ENCODE measurements at places on chromosomes 7 and 10.

DNA sequence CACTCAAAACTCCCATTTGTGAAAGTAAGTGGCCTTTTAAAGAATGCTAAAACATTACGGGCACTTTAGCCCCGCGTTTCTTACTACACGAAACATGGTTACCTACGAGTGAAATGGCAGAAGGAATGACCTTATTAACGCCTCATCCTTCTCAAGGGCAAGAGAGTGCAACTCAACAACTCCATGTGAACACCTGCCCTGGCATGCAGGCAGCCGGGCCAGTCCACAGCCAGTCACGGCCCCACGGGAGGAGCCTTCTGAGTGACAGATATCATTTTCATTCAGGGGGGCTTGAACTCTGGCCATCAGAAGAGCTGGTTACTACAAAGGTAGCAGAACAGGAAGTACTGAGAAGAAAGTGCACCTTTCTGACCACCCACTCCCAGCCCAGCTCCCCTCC lies 236.1 kb downstream of the PTPRN2 start:
- DNase-seq, result no peak

DNA sequence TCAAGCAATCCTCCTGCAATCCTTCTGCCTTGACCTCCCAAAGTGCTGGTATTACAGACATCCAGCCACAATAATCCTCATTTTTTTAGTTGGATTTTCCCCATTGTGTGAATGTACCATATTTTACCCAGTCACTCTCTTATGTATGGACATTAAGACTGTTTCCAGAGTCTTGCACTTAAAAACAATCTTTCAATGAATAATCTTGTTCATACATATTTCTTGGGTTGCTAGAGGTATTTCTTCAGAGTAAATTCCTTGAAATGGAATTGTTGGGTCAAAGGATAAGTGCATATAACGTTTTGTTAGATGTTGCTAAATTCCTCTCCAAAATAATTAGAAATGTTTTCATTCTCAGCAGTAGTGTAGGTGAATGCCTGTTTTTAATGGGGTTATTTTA lies 283.1 kb upstream of the KAT6B start:
- DNase-seq, result no peak

DNA sequence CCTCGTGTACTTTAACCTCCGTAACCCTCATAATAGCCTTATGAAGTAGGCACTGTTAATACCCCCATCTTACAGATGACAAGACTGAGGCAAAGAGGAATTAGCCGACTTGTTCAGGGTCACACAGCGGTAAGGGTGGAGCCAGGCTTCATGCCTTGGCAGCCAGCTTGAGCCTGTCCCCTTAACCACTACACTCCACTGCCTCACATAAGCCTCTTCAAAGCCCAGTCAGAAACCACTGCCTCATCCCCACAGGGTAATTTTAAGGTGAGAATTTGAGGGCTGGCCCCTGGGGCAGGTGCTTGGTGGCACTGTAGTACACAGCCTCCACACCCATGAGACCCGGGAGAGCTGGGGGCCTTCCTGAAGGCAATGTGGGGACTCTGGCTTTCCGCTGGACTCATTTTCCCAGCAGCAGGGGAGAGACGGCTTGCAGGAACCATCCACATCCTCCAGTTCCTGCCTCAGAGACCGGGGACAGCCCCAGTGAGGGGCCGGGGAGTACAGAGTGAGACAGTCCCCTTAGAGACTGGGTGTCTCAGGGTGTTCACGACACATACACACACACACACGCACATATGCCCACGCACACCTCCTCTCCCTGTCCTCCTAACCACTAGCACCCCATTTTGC lies 7.6 kb upstream of the C10orf105 start:
- DNase-seq, result no peak

DNA sequence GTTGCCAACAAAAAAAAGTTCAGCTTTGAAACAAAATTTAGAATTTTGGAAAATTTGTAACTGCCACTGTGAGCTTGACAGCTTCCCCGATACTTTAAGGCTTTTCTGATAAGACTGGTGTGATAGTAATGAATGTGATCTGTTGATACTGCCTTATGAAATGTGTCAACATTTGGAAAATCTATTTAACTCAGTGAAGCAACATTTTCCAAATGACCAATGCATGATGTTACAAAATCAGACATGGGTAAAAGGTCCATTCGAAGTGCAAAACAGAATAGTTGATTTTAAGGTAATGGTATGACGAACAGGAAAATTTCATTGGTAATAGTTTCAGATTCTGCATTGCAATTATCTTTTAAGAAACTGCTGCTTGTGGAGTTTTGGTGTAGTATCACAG lies 175.4 kb downstream of the SEM1 start:
- no peak for DNase-seq

DNA sequence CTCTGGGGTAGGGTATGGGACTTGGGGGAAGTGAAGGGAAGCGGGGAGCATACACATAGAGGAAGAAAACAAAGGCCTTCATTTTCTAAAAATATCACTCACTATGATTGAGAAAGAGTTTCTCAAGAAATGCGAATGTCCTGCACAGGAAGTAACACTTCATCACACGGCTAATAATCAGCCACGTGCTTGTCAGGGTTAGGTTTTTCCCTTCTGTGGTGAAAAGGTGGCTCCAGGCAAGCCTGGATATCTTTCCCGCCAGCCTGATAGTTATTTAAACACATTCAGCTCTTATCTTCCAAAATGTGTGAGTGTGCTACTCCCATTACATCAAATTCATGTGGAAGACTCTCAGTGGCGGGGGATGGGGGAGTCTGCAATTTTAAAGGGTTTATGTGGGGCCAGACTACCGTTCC lies 166.4 kb upstream of the ADO start:
- peak; percentile 27 for DNase-seq

DNA sequence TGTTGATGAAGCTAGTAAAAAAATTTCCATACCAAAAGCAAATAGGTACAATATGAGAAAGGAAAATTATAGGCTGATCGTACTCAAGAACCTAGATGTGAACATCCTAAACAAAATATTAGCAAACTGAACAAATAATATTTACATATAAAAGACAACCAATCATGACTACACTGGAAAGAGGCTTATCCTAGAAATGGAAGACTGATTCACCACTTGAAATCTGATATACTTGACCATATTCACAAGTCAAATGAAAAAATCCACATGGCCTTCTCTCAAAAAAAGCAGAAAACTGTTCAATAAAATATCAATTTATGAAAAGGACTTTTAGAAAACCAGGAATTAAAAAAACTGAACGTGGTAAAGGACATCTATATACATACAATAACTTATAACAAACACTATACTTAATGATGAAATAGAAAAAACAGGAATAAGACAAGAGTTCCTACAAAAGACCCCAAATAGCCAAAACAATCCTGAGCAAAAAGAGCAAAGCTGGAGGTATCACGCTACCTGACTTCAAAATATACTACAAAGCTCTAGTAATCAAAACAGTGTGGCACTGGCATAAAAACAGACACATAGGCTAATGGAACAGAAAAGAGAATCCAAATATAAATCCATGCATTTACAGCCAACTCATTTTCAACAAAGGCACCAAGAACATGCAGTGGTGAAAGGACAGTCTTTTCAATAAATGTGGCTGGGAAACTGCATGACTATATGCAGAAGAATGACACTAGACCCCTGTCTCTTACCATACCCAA lies 29.2 kb upstream of the FAM180A start:
- DNase-seq, result no peak

DNA sequence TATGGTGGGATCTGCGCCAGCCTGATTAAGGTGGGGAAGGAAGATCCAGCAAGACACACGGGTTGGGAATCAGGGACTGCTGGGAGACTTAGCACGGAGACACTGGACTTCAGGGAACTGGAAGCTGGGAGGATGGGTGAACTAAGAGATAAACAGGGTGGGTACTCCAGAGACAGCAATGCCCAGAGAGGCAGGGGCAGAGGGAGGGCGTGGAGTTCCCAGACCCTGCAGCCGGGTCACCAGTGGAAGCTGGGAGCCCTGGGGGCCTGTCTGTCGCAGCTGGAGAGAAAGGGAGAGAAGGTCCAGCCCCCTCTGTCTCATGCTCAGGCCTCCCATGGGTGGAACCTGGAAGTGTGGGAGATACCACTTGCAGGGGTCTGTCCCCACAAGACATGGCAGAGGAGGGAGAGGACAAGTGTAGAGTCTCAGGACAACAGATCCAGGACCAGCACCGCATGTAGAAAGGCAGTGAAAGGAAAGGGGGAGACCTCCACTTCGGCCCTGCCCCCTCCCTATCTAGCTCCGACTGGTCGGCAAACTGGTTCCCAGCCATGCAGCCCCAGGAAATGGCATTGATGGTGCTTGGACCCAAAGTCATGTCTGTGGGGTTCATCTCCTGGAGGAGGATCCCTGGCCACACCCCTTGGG lies 44.4 kb downstream of the AOC1 start:
- no peak for DNase-seq

DNA sequence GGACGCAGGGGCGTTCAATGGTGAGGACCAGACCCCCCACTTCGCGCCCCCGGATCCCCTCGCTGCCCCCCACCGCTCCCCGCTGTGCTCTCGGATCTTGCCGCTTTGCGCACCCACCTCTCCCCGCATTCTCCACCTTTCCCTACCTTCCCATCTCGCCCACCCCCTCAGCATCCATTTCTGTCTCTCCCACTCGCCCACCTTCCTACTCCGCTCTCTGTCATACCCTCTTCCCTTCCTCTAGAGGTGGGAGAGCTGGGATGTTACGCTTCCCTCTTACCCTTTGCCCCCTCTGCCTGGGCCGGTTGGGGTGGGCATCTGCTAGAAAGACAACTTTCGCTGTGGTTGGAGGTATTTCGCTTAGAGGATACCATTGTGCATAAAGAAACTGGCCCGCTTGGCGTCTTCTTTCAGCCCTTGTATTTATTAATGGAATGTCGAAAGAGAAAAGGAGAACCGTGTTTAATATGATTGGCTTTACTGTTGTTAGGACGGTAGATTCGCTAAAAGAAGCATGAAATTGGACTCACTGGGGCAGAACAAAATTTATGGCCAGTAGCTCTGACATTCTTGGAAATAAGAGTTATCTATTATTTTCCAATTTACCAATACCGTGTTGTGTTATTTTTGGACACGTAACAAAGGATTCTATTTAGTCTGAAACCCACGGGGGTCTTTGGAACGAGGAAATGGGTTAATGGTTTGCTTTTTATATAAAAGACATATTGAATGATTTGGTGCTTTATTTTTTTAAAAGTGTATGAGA lies 873 bp downstream of the PRKAR2B start:
- no peak for DNase-seq

- DNase-seq, result no peak
These were observed 11.3 kb upstream of the STMP1 start for GRCh38 chr7:135650831-135651573.

DNA sequence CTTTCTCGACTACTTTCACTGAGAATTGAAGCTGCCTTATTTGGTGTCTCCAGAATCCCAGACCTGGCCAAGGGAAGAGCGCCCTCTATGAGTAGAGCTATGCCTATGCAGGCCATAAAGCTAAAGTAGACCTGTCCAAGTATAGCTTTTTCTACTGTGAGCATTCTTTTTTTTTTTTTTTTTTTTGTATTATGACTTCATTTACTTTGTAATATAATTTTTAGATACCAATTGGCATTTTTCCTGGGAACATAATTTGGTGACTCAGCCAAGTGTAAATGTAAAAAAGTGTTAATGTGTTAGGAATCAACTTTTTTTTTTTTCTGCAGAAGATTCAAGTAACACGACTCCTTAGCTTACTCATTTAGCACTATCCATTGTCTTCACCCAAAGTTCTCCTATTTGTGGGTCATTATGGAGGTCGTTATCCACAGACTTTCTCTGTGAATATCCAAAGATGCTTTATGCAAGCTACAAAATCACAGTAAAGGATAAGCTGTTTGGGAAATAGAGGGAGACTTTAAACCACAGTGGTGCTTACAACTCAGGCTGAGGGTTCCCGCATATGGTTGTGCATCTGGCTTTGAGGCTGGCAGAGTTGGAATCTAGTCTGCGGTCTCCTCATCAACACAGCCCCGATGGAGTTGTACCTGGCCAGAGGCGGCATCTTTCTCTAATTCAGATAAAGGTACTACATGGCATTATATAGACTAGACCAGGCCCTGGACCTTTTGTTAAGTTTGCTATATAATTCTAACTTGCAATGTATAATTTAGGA lies 1040.2 kb upstream of the SORCS1 start:
- no peak for DNase-seq

DNA sequence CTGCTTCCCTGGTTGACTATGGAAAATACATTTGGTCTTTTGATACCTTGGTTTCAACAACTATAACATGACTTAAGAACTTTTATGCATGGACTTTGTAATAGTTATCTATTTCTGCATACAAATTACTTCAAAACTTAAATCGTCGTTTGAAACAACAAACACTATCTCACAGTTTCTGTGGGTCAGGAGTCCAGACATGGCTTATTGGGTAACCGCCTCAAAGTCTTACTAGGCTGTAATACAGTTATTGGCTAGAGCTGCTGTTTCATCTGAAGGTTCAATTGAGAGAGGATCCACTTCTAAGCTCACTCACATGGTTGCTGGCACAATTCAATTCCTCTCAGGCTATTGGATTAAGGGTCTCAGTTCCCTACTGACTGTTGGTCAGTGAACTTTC lies 135.1 kb downstream of the LYZL1 start:
- no peak for DNase-seq

GRCh38 chr10:34526758-34527730 lies 288.1 kb downstream of the PARD3 start:
- no peak for DNase-seq

GRCh38 chr10:97825020-97825760 lies 24.5 kb upstream of the GOLGA7B start:
- DNase-seq, result no peak

DNA sequence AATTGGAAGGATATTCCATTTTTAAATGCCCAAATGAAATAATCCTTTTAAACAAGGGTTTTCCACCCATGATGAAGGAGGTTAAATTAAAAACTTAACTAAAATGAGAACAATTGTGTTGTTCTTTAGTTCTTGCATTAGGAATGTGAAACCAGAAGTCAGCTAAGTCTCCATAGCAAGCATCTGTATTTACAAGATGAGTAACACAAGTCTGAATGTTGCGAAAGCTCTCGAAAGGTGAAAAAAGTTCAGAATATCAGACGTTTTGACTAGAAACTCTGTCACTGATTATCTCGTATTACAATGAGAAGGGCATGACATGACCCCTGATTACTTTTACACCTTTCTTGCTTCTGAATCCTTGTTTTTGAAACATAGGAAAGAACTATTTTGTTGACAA lies 149.6 kb downstream of the BICC1 start:
- DNase-seq, result no peak

DNA sequence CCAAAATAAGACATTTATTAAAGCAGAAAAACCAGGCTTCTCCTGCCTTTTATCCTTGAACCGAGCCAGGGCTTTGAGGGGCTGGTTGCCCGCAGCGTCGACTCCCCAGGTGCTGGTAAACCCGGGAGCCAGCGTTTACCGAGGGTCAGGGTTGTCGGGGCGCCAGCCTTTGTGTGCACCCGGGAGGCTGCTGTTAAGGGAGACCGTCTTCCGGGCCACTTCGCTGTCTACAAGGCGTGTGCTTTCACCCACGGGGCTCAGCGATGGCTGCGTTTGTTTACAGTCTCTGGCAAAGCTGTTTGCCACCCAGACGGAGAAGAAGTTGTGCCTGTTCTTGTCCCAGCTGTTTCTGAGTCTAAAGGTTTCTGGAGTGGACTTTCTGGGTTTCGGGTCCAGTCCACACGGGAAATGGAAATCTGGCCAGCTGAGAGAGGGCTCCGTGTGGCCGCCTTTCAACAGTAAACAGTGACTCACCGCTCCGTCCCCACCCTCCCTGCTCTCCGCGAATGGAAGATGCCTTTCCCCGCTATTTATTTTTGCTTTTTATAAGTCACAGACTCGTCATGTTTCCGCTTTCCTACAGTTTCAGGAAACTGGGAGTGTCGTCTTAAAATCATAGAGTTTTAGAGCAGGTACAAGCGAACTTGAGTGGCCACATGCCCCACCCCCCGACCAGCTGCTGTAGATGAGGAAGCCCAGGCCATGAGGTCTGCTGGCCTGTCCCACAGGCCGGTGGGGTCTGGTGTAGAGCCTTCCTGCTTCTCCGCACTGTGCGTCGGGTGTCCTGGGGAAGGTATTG lies 2.2 kb downstream of the MAFK start:
- peak; percentile 87 for DNase-seq

Data from uterus (tissue), 4 donors.